ENCODE measurements at places on chromosomes 2 and 18. TPM values are rescaled to one million over a fixed set of nuclear protein-coding genes. Genes with fewer than 3 reads are reported as not detected.

Gene SCN2A
- 2.7 TPM for total RNA-seq

Gene EVA1A
- total RNA-seq, result 26.7 TPM

Gene MBP
- total RNA-seq, result 12.7 TPM

Gene C2orf66
- total RNA-seq, result 0.59 TPM

Gene KLHL41
- 0.72 TPM for total RNA-seq

Gene CNDP2
- total RNA-seq, result 68.5 TPM

Gene TGFA
- total RNA-seq, result 2.8 TPM

Gene CRYGC
- total RNA-seq, result not detected

Gene STAT4
- total RNA-seq, result 0.56 TPM

Gene EPAS1
- 219 TPM for total RNA-seq

Gene SIX3
- not detected for total RNA-seq

All from smooth muscle cell of the pulmonary artery (primary cell).